Stromal cell of bone marrow (primary cell): ENCODE measurements at places on chromosomes 5 and 9.
A peak's percentile ranks its signal among the peaks of the same experiment; 100 is the strongest.

DNA sequence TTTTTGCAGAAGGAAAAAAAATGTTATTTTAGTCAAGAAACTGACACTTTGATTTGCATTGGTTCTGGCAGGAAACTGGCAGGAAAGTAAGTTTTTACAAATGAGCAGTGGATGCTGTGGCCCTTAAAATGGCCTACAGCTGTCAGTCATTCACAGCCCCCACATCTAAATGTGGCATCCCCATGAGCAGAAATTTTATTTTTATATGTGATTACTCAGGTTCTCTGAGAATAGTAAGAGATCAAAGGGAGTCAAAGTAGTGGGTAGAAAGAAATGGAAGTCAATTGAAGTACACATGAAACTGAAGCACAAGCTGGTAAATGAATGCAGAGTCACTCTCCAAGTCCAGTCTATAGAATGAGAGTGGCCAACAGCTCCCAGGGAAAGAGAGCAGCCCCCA lies 80.3 kb downstream of the ENC1 start:
- DNase-seq, result no peak

GRCh38 chr5:137858223-137858916 lies 9.3 kb upstream of the MYOT start:
- peak; percentile 54 for DNase-seq

DNA sequence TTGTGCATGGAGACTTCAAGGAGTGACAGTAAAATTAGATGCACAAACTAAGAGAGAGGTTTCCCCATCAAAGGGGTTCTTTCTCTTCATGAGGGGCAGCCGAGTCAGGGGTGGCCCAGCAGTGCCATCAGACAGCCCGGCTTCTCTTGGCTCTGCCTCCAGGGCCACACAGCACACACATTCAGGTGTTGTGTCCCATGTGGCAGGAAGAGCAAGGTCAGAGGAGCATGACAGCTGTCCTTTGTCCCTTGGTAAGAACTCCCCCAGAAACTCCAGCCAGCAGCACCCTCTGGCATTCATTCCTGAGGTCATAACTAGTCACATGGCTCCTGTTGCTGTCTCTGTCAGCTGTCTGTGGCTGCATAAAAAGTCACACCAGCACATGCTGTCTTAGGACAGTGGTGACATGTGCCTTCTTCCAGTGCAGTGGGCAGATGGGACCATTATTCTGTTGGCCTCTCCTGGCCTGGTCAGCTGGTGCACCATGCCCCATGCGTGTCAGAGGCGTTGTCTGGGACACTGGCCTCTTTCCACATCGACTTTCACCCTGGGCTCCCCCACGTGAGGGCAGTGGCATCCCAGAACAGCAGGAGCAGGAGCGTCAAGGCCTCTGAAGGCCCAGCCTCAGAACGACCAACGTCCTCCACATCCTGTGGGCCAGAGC lies 78.4 kb upstream of the OTULINL start:
- DNase-seq, result no peak

GRCh38 chr9:113153599-113153998 lies 2.8 kb downstream of the SLC31A2 start:
- DNase-seq, result no peak

- no peak for DNase-seq
Measured at GRCh38 chr5:36029914-36030313, 36.8 kb downstream of the UGT3A2 start.

DNA sequence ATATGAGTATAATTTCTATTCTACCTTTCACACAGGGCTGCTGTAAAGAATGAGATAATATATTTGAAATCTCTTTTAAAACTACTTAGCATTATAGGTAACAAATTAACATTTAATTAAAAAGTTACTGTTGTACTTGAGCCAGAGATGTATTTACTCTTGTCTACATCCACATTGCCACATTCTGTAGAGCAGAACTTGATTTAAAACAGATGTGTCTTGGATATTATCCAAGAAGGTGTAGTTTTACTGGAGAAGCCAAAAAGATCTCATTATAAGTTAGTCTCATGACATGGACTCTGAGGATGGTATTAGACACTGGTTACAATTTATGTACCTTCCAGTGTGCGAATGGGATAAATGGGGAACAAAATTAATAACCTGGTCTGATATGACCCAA lies 293.1 kb upstream of the CCNH start:
- DNase-seq, result no peak

DNA sequence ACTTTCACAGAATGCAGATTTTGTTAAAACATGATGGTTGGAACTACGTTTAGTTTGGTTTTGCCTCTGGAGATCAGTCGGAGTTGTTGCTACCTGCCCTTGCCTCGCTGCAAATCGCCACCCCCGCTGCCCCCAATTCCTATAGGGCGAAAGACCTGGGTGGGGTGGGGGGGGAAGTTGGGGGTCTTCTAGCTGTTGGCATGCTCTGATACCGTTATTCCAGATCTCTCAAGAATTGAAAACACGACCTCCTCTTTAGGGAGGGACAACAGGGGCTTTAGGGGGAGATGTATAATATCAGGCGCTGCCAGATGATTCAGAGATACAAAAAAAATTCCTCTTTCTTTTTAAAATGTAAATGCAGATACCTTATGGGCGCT lies 36.4 kb upstream of the NFIB start:
- no peak for DNase-seq

DNA sequence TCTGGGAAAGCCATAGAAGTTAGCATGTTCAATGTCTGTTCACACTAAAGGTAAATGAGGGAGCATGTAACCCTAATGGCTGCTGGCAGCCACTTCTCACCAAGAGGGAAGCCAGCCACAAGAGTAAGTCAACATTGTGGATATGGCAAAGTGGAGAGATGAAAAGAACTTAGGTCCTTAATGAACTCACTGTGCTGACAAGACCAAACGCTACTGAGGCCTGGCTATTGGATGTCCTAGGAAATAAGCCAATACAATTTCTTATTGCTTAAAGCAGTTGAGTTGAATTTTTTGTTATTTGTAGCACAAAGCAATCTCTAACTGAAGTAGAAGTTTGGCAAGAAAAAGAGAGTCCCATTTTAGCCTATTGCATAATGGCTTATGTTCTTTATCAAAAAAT lies 6.8 kb downstream of the GPR150 start:
- no peak for DNase-seq

DNA sequence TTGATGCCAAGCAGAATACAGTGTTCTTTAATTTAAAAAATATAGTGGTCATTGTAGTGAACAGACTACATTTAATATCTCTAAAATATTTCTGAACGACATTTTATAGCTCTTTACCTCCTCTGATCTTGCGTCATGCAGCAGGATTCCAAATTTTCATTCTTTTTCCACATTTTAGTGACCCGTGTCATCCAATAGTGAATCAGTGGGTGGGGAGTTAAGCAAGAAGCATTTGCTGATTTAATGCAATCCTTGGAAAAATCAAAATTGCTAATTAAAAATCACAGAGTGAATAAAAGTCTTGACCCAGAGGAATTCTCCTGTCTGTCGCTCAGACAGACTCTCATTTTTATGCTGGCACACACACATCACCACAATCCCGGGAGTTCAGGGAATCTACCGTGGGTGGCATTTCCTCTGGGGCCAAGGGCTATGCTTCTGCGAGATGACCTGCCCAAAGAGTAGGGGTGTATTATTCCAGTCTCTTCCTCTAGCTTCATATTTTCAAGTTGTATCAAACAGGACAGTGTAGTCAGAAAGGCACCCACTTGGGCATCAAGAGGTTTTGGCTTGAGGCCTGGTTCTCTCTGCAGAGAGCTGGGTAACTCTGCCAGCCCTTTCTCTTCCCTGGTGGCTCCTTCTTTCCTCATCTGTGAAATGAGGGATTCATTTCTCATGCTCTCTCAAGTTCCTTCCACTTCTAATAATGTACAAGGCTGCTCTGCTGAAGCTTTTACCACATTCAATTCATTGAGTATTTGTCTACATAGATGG lies 24.8 kb upstream of the OTP start:
- peak; percentile 12 for DNase-seq

DNA sequence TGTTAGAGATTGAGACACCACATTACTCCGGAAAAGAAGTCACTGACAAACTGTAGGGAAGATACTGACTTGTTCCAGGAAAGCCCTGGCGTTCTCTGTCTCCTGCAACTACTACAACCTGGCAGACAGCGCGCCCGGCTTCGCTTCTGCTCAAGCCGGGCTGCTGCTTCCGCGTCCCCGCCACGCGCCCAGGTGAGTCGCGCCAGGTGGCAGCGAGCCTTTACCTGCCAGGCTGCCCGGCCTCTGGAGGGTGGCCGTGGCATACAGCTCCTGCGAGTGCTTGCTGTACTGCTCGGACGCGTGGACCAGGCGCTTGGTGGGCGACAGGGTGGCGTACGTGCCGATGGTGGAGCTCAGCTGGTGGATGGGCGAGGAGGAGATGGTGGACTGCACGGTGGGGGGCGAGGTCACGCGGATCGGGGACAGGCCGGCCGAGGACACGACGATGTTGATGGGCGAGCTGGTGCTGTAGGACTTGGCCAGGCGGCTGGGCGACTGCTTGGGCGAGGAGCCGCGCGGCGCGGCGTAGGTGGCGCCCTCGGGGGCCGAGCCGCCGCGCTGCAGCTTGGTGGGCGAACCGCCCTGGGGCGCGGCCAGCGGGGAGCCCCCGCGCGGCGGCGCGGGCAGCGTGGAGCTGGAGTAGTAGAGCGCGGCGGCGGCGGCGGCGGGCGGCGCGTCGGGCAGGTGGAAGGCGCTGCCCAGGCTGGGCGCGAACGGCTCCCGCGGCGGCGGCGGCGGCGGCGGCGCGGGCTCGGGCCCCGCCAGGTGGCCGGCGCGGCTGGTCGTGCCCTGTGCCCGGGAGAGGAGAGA lies 519.6 kb downstream of the CTNND2 start:
- no peak for DNase-seq

- peak; percentile 50 for DNase-seq
Measured at GRCh38 chr5:55407059-55407684, 99.4 kb downstream of the MTREX start.

DNA sequence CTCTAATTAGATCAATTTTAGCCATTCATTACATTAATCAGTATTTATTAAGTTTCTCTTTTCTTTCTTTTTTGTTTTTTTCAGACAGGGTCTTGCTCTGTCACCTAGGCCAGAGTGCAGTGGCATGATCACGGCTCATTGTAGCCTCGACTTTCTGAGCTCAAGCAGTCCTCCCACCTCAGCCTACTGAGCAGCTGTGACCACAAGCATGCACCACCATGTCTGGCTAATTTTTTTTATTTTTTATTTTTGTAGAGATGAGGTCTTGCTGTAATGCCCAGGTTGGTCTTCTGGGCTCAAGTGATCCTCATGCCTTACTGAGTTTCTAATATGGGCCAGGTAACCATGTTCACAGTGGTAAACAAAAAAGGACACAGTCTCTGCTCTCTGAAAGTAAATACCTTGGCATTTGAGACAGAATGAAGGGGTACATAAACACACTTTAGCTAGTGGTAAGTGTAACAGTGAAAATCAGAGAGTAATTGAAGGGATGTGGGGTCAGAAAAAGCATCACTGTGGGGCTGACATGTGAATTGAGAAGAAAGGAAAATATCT lies 336.3 kb downstream of the ADGRV1 start:
- DNase-seq, result no peak
